Renal cortical epithelial cell (primary cell): ENCODE measurements at places on chromosomes 2 and 18.

- DNase-seq, result no peak
Measured at GRCh38 chr2:45897842-45898241, 246.4 kb downstream of the PRKCE start.

- DNase-seq, result no peak
Measured at GRCh38 chr2:184272056-184272455, 326.3 kb upstream of the ZNF804A start.

- peak; percentile 58 for DNase-seq
Measured at GRCh38 chr2:240972636-240973521, 25.5 kb upstream of the SNED1 start.

- DNase-seq, result no peak
Measured at GRCh38 chr2:109368798-109369197, 239.8 kb downstream of the SH3RF3 start.

- no peak for DNase-seq
Measured at GRCh38 chr2:84908948-84909713, 3.7 kb downstream of the TMSB10 start.

DNA sequence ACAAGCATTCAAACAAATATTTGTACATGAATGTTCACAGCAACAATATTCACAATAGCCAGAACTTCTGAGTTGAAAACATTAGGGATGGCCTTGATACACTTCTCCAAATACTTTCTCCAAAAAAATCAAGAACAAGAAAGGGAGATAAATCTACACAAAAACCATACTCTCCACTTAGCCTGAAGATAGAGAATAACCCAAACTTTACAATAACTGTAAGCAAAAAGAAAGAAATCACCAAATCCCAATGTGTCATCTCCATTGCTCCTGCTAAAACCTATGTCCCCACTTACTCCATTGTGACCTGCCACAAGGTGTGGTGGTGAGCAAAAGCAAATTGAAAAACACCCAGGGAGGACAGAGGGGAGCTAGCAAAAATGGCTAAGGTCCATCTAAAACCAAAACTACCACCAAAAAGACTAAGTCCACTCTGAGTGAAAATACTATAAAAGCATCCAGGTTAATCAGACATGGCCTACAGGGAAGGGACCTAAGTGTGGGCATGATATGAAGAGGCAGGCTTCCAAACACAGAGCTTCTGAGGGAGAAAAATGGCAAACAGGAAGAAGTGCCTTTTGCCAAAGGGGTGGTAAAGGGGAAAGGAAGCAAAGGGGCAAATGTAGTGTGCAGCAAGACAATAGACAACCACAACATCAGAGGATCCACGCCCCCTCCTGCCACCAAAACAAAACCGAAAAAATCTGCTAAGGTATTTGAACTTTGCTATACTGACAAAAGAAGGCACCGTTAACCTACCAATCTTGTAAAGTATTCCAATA is 56.1 kb downstream of the NBAS start:
- DNase-seq, result no peak

- peak; percentile 91 for DNase-seq
Measured at GRCh38 chr2:94982675-94983074, 42.8 kb upstream of the MAL start.

DNA sequence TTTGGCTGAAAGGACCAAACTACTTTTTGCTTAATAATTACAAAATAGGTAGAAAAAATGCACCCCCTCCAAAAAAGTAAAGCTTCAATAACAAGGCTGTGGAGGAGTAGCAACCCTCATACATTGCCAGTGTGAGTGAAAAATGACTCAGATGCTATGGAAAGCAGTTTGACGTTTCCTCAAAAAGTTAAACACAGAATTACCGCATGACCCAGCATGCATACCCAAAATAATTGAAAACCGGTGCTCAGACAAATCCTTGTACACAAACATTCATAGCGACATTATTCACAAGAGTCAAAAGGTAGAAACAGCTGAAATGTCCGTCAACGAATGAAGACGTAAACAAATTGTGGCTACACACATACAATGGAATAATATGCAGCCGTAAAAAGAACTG is 38.8 kb upstream of the DAPL1 start:
- no peak for DNase-seq

DNA sequence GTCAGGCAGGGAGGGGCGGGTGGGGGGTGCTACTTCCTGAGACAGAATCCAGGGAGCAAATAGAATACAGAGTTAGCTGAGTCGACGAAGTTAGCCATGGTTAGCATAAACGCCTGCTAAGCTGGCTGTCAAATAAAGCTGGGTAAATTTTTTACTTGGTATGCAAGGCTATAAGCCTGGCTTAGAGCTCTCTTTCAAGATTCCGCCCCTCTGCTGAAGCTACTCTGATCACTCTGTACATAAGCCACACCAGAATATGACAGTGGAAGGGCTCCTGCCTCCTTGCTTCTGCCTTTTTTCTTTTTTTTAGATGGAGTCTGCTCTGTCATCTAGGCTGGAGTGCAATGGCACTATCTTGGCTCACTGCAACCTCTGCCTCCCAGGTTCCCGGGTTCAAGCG is 58.3 kb downstream of the CYRIA start:
- DNase-seq, result no peak

DNA sequence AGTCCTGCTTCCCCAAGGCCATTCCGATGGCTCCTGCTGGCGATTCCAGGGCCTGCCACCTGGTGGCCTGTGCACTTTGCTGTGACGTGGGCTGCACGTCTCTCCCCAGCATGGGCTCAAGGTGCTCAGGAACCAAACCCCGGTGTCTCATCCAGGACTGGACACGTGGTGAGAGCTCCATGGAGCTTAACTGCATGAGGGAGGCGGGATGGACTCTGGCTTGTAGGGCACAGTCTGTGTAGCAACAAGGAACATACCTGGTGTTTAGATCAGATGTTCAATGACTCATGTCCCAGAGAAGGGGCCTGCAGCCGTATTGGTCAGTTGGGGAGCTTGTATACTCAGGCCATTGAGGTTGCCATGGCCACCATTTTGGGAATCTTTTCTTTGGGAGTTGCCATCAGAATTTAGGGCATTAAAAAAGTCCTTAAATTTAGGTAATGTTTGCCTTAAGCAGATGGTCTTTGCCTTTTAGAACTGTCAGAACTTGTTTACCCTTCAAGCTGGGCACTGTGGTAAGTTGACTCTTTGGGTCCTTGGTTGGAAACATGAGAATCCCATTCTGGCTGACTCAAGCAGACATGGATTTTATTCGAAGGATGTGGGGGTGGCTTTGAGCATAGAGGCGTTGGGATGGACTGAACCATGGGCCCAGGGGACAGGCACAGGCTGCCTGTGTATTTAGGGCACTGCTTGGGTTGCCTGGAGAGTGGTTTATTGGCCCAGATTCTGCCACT is 21.0 kb downstream of the AGAP1 start:
- peak; percentile 85 for DNase-seq

- no peak for DNase-seq
Measured at GRCh38 chr2:8643996-8644356, 37.9 kb upstream of the ID2 start.

GRCh38 chr18:12998332-12999060 is 7.3 kb downstream of the CEP192 start:
- DNase-seq, result no peak

GRCh38 chr2:182193291-182193690 is 207.6 kb downstream of the PPP1R1C start:
- no peak for DNase-seq

DNA sequence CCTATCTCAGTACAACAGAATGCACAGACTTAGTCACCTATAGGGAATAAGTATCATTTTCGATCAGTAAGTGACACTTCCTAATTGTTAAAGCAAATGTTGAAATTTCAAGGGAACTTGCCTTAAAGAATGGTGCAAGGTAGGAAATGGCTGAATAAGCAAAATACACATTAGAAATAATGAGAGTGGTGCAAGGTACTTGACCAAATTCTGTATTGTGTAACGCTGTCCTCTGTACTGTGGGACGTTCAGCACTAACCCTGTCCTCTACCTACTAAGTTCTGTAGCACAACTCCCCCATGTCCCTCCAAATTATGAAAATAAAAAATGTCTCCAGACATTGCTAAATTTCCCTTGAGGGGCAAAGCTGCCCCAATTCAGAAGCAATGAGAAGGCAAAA is 19.4 kb downstream of the MMADHC start:
- no peak for DNase-seq

GRCh38 chr2:1024981-1025380 is 74.3 kb downstream of the SNTG2 start:
- DNase-seq, result no peak

- DNase-seq, result no peak
Measured at GRCh38 chr2:65411056-65411795, 21.2 kb downstream of the SPRED2 start.

- no peak for DNase-seq
Measured at GRCh38 chr2:127641846-127642507, 4.0 kb upstream of the GPR17 start.

GRCh38 chr2:30213326-30213725 is 18.0 kb upstream of the LBH start:
- DNase-seq, result no peak

DNA sequence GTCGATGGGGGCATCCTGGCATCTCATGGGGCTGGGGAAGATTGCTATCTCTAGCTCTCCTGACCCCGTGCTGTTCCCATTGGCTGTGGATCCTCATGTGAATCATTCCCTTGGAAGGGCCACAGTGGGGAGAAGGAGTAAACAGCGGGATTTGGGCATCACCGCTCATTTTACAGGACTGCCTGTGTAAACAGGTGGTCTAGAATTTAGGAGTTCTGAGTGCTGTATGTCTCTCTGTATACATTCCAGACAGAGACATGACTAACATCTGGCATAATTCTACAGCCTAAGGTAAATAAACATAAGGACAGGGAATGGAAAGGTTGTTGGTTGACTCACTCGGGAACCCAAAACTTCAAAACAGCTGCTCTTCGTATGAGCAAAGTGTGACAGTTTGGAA is 92.7 kb downstream of the COPS8 start:
- no peak for DNase-seq

GRCh38 chr2:48991415-48992131 is 162.7 kb downstream of the FSHR start:
- DNase-seq, result no peak

- DNase-seq, result no peak
Measured at GRCh38 chr2:208189810-208190503, at the start of gene C2orf80. C2orf80 (minus strand) TSS chr2:208190030; CDS start chr2:208186986, 3,044 bp downstream.

DNA sequence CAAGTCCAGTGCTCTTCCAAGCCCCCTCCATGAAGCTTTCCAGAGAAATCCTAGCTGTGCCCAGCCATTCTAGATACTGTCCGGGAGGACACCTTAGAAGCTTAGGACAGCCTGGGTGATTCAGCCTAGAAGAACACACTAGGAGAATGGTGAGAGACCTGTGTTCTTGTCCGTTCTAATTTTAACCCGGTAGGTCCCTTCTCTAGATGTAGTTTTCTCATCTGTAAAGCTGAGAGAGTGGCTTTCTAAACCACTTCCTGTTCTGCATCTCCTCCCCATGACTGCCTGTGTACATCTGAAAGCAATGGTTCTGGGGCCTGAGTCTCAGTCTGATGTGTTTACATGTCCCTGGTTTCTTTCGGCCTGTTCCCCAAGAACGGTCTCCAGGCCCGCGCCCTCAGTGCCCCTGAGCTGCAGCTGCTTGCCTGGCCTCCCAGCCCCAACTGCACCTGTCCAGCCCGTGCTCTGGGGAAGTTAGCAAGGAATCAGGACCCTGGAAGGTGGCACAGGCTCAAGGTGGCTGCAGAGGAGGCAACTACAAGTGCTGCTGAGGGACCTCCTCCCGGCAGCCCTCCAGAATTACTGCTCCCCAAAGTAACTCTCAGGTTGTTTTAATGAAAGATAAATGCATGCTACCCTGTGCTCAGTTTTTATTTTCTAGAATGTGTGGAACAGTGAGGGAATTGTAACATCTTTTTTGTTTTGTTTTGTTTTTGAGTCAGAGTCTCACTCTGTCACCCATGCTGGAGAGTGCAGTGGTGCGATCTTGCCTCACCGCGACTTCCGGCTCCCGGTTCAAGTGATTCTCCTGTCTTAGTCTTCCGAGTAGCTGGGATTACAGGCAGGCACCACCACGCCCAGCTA is 105.9 kb downstream of the LBH start:
- DNase-seq, result no peak
